Esophagus muscularis mucosa (tissue), 4 donors: ENCODE measurements at places on chromosomes 13 and 19. TPM values are rescaled to one million over a fixed set of nuclear protein-coding genes. Genes with fewer than 3 reads are reported as not detected.
A peak's percentile ranks its signal among the peaks of the same experiment; 100 is the strongest.

- DNase-seq: peak; percentile 7
Observed at GRCh38 chr13:32904266-32904665, 112.0 kb upstream of the KL start.

GRCh38 chr13:47109028-47109427, 212.2 kb upstream of the HTR2A start:
- no peak for DNase-seq

- no peak for DNase-seq
Observed at GRCh38 chr13:66353664-66354063, 876.5 kb downstream of the PCDH9 start.

GRCh38 chr19:41575998-41576397, at the start of gene CEACAM21:
Gene CEACAM21, plus strand, starts transcription at chr19:41576166. Its CDS starts 109 bp downstream, at chr19:41576275.
- peak; percentile 83 for DNase-seq

DNA sequence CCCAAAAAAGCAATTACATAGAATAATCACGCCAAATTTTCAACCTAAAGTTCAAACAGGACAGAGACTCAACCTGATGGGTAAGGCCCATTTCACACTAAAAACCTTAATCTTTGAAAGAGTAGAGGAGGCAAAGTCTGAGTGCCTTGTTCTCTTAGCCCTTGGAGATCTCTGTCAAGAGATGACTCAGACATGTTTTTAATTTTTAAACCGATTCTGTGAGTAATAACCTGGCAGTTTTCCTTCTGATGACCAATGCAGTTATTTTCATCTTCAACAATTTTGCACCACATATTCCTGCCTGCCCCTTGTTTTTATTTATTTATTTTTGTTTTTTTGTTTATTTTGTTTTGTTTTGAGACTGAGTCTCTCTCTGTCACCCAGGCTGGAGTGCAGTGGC, 11.5 kb upstream of the TNFSF9 start:
- DNase-seq: no peak

FCGBP gene
- total RNA-seq: 5.1 TPM

GRCh38 chr19:28632371-28633080, 580.4 kb downstream of the UQCRFS1 start:
- DNase-seq: no peak

DNA sequence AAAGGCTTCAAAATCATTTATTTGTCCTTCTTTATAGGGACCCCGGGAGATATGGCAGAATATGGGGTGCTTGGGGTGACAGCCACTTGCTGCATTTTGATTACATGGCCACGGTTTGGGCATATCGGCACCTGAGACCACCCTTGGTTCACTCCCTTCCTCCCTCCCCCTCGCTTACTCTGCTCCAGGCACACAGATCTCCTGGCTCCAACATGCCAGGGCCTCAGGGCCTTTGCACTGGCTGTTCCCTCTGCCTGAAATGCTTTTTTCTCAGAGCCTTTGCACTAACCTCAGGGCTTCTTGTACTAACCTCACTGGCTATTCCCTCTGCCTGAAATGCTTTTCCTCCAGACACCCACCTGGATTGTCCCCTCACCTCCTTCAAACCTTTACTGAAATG, 23.8 kb downstream of the VAV1 start:
- no peak for DNase-seq

MBD3L2B gene
- not detected for total RNA-seq

CPAMD8 gene
- 21.0 TPM for total RNA-seq

DNA sequence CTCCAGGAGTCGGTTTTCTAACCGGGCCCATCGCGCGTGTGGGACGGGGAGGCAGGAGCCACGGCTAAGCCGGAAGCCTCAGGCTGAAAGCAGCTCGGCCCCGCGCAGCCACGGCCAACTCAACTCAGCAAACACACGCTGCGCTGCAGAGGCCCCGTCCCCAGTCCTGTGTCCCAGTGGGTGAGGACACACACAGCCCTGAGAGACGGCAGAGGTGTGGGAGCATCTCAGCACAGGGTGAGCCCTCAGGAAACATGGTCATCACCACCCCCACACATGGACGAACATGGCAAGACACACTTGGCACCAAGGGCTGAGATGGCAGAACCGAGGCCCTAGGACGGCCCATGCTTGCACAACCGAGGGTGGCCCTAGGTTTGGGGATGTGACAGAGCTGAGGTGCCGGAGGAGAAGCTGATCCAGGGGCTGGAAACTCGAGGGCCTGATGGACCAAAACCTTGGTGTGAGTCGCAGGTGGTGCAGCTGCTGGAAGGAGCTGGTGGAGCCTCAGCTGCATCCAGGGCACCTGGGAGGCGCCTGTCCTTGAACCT, 29.0 kb upstream of the C13orf46 start:
- DNase-seq: no peak

DNA sequence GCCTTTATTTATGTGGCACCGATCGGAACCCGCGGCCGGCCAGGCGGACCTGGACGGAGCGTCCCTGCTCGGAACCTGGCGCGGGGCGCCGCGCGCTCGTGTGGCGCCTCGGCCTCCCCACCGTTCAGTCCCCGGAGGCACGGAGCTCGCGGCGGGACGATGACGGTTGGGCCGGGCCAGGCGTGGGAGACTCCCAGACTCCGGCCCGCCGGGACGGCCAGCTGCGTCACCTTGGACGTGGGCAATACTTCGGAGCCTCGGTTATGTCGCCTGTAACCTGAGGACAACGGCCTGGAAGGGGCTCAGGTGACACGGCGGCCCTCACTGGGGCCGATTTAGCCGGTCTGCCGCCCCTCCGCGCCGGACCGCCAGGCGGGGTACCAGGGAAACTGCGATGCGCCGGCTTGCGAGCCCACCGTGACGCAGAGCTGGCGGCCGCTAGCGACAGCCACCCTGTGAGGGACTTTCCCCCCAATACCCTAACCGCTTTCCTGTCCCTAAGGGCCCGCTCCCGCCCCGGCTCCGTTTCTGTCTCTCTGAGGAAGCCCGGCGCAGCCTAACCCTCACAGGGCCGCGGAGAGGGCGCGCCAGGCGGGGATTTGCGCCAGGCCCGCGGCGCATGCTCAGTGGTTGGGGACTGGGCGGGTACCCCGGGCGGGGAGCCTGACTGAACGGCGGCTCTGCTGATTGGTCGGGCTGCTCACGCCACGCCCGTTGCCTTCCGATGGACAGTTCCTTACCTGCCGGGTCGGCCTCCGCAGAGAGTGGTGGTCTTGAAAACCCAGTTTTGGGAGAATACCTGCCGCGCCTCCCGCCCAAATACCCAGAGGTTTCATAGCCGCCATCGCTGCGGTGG, 109.5 kb upstream of the DOCK9 start:
- DNase-seq: peak; percentile 97

KIR2DL4 gene
- not detected for total RNA-seq

GRCh38 chr13:66536746-66537145, 693.4 kb downstream of the PCDH9 start:
- no peak for DNase-seq

DNA sequence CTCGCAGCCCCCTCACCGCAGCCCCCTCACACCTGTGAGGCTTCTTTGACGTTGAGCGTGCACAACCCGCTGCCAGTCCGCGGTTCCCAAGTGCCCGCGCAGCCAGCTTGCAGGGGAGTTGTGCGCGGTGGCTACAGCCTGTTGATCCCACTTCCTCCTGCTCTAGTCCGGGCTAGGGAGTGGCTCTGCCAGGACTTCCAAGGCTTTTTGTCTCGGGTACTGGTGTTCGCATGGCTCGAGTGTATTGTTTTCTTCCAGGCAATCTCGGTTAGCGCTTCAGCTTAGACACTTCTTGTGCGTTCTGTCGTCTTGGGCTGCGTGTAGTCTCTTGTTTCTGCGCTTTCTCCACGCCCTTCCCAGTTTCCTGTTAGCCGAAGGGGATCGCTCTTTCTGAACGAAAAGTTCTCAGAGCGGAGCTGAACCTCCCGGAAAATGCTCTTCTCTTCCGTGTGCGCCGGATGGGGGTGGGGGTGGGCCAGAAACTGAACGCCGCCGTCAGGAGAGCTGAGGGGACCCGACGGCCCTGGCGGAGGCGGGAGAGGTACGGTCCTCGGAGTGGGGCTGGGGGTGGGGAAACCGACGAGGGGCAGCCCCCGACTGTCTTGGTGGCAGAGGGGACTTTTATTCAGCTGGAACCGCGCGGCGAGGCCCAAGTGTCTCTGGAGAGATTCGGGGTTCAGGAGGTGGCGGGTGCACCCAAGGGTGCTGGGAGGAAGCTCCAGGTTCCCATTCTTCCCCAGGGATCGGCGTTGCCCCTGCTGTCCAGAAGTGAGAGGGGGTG, 697 bp upstream of the DGKH start:
- no peak for DNase-seq

- DNase-seq: no peak
Observed at GRCh38 chr19:51462276-51462675, 4.0 kb upstream of the SIGLEC8 start.
